Brain (organoid and tissue), 16 donors: ENCODE measurements at places on chromosomes 6 and 20.

GRCh38 chr6:153312634-153313033 is 181.6 kb upstream of the RGS17 start:
- DNase-seq = peak; percentile 74

GRCh38 chr6:166907871-166908806 is 48.2 kb downstream of the RNASET2 start:
- DNase-seq = no peak

DNA sequence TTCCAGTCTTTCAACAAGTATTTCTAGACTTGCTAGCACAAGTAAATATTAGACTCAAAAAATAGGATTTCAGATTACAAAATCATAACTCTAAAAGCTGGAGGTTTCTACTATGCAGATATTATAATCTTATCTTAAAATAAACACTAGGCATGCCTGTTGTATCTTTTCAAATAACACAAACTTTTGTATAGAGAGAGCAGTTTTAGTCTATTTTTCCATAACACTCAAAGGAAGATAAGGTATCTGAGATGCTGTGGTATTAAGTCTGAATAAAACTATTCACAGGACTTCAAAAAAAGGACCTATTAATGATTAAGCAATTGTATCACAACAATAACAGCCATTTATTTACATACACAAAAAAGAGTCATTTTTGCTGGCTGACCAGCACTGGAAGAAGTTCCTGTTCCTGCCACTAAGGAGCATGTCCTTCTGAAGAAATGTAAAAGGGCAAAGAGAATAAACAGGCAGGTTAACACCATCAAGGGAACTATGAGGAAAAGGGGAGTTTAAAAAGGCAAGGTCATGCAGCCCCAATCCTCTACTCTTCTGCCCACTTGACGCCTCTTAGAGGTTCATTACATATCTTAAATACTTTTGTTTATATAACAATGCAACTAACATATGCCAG is 39.4 kb downstream of the REPS1 start:
- no peak for DNase-seq

- peak; percentile 42 for DNase-seq
These were observed 55.1 kb upstream of the FBXL4 start for GRCh38 chr6:99002831-99003230.

DNA sequence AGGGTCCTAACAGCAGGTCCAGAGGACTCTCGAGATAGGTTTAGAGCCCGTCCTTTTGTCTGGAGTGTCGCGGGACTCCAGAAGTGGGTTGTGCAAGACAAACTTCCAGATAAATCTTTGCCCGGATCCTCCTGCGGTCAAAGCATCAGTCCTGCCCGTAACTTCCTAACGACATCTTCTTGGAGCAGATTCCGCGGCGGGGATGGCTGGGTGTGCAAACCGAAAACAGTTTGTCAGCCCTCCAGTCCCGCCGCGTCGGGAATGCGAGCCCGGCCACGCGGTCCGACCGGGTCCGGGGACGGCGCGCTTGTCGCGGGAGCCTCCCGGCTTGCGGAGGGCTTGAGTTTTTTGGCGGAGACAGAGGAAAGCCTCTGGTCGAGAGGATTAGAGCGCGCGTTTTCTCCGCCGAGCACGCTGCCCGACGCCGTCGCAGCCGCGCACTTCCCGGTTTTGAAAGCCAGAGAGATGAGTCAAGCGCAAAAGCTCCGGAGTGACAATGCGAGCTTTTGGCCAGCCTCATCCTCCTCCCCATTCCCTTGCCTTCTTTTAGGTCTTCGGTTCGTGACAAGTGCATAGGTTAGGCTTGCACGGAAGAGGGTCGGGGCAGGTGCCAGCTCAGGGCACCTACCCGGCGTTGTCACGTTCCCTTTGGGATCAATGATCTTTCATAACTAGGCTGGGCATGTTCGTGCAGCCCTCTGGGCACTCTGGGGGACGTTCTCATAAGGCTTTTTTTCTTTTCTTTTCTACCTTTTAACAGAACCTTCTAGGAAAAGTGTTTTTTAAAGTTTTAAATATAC is 91.3 kb upstream of the PRDM1 start:
- DNase-seq = peak; percentile 67

DNA sequence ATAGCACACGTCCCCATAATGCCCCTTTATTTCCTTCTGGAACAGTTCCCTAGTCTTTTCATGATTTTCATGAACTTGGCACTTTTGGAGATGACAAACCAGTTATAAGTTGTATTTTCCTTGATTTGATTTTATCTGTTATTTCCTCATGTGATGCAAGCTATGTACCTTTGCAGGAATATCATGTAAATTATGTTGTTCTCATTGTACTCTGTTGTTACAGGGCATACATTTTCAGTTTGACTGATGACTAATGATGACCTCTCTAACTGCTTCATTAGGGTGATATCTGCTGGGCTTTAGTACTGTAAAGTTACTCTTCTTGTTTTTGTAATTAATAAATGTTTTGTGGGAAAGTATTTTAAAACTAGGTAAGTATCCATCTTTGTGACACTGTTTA is 147.3 kb downstream of the ZFAND3 start:
- DNase-seq = no peak

- peak; percentile 61 for DNase-seq
These were observed 111.2 kb downstream of the SCML4 start for GRCh38 chr6:107712665-107713551.

- no peak for DNase-seq
These were observed 158.7 kb upstream of the PRND start for GRCh38 chr20:4563031-4563430.

DNA sequence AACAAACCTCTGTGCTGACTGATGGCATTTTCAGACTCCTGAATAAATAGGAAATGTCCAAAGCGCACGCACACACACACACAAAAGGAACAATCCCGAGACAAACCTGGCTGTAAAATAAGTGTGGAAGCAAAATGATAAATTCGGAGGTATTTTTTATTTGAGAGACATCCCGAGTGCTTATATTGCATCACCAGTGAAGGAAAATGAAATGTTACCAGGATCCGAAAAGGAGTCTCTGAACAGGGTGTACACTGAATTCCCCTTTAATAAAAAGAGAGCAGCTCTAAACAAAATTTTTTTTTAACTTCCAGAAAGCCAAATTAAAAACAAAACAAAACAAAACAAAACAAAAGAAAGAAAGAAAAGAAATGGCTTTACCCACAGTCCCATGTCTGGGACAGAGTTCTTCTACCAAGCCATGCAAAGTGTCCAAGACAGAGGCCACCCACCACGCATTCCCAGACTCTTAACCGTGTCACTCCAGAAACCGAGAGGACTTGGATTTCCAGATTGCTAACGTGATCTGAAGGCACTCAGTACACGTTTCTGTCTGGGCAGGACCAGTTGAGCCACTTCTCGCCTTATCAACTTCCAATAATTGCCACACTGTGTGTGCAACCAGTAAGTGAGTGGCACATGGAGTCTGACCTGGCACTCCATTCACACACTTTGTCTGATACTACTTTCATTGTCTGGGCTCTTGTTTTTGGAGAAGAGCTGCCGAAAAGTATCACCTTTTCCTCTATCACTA is 817 bp downstream of the ME1 start:
- peak; percentile 38 for DNase-seq

DNA sequence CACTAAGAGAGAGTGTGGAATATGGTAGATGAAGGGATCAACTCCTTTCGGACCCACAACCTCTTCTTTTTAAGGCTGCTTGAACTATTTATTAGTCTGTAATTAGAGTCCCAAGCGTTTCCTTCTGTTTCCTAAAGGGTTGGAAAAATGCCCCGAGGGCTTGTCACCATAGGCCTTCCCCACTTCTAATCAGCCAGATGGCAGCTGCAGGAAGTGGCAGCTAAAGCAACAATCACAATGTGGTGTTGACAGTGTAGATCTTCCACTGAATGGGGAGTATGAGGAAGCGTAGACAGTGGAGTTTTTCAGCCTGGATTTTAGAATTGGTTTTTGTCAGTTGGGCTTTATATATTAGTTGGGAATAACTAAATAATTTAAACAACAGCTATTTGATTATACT is 40.6 kb downstream of the SLC35D3 start:
- DNase-seq = peak; percentile 92

DNA sequence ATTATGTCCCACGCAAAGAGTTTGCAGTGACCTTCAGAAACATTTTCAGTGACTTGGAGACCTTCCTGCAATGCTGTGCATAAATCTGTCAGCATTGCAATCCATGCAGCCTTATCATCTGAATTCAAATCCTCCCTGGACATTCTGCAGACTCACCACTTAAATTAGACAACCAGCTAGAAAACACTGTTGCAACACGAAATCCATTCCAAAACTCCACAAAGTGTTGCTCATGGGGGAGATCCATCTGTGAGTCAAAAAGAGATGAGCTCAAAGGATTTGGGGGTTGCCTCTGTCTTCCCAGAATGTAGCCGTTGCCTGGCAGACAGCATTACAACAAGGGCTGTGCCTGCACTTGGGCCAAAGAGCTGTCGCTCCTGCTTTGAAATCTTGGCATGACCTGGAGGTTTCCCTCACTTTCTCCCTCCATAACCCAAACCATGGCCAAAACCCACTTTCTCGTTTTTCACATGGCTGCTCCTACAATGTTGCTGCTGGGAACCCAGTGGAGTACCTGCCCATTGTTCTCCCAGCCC is 163.5 kb upstream of the CDYL start:
- no peak for DNase-seq

- DNase-seq = no peak
These were observed 54.5 kb downstream of the TMEM242 start for GRCh38 chr6:157268835-157269234.
